ENCODE measurements at places on chromosomes 6 and 20.
A peak's percentile ranks its signal among the peaks of the same experiment; 100 is the strongest.

DNA sequence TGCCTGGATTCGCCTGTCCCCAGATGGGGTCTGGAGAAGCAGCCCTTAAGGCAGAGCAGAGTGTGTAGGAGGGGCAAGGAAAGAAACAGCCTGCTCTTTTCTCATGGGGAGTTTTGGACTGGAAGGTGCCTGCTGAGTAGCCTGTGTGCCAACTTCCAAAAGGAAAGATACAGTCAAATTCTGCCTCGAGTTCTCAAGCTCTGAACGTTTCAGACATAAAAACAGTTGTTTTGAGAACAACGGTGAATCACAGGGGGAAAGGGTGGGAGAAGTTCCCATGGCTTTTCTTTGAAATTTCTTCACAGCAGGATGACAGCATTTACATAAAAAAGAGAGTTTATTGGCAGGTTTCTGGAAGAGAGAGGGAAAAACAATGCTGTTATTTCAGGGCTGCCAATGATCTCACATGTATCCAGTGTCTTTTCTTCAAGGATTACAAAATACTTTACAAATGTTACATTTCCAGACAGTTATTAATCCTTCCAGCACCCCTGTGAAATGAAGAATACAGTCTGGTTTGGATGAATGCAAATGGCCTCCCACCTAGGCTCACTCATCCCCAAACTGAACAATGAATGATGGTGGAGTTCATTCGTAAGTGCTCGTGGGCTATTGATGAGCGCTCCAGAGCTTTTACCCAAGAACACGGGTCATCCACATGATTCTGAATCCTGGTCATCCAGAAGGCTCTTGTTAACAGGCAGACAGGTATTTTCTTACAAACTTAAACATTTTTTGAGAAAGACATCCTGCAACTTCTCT lies 33.8 kb upstream of the ECI2 start:
- no peak for DNase-seq

DNA sequence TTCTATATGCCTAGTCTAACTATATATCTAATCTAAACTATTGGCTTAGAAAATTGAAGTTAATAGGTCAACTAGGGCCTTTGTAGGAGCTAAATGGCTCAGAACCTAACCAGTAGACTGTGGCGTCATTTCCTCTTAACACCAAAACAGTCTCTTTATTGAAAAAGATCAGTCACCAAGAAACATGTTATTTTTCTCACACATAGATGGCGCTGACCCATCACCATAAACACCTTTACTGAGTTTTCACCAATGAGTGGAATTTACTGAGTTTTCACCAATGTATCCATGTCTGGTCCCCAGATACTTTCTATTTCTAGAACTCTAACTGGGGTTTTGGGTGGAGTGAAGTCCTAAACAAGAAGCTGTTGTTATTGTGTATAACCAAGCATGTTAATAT lies 636.0 kb downstream of the BCKDHB start:
- DNase-seq: peak; percentile 23

DNA sequence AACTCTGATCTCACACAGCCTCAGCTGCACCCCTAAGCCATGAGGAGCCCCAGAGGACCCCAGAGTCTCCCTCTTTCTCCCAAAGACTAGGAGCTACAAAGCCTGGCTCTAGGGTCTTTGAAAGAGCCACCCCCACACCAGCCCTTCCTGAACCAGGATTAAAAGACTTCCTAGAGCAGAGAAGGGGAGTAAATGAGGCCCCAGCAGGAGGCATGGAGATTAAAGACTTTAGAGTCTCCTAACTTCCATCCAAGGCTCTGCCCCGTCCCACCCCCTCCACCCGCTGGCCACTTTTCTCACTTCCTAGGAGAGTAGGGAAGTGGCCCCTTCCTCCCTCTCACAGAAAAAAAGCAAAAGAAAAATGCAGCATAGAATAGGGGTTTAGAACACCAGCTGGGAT lies 1.7 kb downstream of the PREX1 start:
- no peak for DNase-seq

DNA sequence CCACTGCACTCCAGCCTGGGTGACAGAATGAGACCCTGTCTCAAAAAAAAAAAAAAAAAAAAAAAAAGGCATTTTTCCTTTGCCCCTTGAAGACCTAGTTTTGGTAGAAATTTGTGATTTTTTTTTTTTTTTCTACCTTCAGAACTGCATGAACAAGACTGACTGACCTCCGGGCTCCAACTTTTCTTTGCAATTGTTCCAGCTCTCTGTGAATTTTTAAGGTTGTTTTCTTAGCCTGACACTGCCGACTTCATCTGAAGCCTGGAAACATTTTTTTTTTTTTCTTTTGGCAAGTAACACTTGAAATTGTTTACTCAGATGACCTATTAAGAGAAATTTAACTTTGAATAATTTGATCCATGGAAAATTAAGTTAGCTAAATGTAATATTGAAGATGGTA lies 73.0 kb downstream of the SLC24A3 start:
- no peak for DNase-seq

DNA sequence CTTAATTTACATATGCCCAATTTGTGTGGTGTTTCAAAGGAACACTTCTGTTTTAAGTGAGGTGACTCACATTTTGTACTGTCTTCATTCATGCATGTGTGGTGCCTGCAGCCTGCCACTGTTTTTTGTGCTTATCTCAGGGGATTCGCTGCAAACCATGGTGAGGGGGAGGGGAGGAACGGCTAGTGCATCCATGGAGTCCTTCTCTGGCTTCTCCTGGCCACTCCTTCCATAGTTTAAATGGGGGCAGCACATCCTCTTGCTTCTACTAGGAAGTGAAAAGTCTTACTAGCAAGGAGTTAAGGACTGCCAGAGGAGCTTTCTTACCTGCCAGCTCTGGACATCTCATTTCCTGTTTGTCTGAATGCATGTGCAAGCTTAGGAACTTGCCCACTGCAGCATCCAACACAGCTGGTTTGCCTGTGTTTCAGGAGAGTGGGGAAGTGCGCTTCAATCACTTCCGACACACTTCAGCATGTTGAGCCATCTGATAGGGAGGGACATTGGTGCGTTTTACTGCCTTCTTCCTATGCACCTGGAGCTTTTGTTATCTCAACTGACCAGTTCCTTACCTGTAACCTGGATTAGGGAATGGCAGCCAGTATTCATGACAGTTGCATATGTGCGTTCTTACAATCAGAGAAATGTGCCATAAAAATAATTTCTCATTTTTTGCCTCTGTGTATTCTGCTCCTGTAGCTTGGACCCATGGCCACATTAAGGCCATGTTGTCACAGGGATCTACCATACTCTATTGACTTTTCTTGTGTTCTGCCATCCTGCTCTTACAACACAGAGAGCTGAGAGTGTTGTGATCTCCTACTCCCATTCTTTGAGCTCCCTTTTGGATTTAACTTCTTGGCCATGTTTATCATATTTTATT lies 211.3 kb downstream of the ARID1B start:
- peak; percentile 33 for DNase-seq

GRCh38 chr6:4029687-4030086 lies 49.2 kb downstream of the FAM217A start:
- DNase-seq: no peak

DNA sequence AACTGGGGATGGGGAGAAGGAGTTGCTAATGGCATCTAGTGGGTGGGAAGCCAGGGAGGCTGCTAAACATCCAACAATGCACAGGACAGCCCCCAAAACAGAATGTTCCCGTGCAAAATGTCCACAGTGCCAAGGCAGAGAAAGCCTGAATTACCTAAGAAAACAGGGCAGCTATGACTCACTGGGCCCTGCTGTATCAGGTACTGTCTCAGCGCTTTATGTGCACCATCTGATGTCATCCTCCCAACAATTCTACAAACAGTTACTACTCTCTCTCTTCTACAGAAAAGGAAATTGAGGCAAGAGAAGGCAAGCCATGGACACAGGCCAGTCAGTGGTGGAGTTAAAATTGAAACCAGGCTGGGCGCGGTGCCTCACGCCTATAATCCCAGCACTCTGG lies 3.1 kb downstream of the YTHDF1 start:
- no peak for DNase-seq

DNA sequence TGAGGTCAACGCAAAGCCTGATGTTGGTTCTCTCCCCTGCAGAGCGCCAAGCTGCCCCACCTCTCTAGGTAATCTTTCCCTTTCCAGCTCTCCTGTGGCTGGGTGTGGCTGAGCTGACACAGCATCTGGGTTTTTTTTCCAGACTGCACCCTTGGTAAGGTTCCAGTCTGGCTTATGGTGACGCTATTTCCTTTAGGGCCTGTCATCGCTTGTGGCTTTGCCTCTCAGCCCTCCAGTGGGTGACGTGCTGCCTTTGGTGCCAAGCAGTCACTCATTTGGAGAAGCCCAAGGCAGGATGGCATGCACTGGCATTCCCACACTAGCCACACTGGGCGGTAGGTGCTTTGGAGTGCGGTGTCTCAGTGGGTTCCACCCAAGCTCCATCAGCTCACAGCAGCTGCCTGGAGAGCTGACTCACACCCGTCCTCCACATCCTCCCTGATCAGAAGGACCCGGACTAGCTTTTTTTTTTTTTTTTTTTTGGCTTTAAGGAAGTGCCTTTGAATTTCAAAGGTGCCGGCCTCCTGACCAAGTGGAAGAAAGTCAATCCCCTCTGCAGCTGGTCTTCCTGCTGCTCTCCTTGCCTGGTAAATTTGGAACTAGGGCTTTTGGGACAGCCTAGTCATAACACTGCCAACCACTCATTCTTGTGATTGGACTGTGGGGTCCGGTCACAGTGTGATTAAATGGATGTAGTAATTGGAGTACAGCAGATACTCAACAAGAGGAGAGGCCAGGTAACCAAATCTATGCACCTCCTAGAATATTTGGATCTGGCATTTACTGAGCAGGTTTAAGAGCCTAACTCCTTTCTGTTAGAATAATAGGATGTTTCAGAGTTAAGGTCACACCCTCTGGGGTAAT lies 153.6 kb downstream of the CD83 start:
- peak; percentile 100 for DNase-seq

DNA sequence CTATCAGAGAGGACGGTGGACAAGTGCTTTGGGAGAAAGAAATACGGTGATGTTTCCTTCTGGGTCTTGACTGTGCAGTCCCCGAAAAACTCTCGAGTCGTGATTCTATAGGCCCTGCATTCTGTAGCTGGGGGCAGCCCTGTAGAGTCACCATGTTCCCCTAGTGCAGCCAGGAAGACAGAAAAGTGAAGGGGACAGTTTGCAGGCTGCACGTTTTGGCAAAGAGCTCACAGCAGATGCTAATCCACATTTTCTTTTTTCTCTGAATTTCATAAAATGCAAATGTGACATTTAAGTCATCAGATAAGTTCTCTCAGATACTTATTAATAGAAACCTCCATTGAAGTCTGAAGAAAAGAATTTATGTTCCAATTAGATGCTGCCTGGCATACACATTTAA lies 19.5 kb downstream of the SPATS1 start:
- DNase-seq: no peak

DNA sequence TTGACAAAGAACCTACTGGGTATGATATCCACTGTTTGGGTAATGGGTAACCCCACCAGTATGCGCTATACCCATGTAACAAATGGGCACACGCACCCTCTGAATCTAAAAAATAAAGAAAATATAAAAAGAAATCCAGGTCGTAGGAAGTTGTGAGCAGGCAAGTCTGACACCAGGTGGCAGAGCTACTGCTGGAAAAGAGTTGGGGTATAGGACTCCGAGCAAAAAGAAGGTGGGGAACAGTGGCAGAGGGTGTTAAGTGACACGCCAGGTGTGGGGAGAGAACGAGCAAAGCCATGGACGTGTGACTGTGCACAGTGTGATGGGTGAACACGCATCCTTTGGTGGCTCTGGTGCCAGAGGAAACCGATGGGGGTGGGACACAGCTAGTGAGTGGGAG lies 46.7 kb downstream of the NOX3 start:
- DNase-seq: no peak

DNA sequence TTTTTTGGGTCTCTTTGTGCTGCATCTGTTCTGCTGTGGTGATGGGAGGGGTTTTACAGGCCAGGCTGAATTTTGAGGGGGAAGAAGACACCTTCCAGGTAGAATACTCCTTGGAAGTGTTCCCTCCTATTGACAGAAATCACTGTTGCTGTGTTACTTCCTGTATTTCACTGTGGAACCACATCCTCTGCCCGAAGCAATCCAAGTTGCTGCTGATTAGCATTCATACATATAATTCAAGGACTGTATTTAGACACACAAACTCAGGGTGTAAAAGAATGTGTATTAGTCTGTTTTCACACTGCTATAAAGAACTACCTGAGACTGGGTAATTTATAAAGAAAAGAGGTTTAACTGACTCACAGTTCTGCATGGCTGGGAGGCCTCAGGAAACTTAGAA lies 50.6 kb upstream of the TMEM244 start:
- no peak for DNase-seq

DNA sequence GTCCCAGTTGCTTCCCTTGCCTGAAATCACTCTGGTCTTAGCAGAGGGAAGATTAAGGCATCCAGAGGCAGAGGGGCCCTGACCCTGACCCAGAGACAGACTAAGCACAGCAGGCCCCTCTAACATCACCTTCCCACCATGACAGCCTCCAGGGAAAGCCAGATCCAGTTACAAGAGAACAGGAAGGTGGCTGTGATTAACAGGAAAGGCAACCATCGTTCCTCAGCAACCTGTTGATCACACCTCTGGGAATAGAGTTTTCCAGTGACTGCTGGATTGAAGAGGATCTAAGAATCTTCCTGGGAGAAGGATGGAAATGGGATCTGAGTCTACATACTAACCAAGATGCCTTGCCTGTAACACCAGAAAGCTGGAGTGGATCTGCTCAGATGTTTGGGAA lies 5.2 kb upstream of the TREM1 start:
- no peak for DNase-seq

GRCh38 chr6:154394571-154394970 lies 38.0 kb upstream of the IPCEF1 start:
- DNase-seq: no peak

- DNase-seq: no peak
Measured at GRCh38 chr6:151154418-151154817, 85.3 kb upstream of the AKAP12 start.

DNA sequence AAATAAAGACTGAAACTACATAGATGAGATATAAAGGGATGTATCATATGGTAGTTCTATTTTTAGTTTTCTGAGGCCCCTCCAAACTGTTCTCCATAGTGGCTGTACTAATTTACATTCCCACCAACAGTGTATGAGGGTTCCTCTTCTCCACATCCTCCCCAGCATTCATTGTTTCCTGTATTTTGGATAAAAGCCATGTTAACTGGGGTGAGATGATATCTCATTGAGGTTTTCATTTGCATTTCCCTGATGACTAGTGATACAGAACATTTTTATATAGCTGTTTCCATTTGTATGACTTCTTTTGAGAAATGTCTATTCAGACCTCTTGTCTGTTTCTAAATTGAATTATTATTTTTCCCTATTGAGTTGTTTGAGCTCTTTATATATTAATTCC lies 229.3 kb downstream of the RFPL4B start:
- DNase-seq: peak; percentile 5

GRCh38 chr6:6616656-6617055 lies 28.1 kb downstream of the LY86 start:
- DNase-seq: no peak

DNA sequence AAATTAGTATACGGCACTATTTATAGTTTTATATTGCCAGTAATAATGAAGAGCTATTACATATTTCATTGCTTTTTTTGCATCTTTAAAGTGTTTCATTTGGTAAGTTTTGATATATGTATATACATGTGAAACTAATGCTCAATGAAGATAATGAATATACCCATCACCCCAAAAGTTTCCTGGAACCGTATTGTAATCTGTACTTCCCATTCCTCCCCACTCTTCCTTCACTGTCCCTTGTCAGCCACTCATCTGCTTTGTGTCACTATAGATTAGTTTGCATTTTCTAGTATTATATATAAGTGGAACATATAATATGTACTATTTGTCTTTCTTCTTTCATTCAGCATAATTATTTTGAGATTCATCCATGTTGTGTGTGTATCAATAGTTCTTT lies 10.3 kb upstream of the TBC1D32 start:
- no peak for DNase-seq
